Activated CD4-positive, CD25-positive, alpha-beta regulatory T cell (primary cell): ENCODE measurements at places on chromosomes 11 and 22.

DNA sequence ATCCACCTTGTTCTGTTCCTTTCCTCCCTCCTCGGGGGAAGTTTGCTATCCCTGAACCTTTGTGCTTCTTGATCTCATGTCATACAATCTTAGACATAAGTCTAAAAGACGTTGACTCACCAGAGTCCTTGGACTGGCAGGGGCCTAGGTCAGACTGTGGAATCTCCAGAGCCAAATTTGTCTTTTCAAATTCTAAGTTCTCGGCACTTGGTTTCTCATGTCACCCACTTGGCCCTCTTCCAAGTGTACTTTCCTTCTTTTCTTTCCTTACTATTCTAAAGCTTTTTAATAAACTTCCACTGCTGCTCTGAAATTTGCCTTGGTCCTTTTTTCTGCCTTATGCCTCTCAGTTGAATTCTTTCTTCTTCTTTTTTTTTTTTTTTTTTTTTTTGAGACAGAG lies 30.1 kb upstream of the SMPD1 start:
- no peak for DNase-seq

GRCh38 chr11:46050003-46050461 lies 71.2 kb downstream of the PHF21A start:
- no peak for DNase-seq

- no peak for DNase-seq
Measured at GRCh38 chr11:23995891-23996290, 501.0 kb upstream of the LUZP2 start.

GRCh38 chr22:48749555-48750227 lies 1078.0 kb downstream of the BRD1 start:
- no peak for DNase-seq

DNA sequence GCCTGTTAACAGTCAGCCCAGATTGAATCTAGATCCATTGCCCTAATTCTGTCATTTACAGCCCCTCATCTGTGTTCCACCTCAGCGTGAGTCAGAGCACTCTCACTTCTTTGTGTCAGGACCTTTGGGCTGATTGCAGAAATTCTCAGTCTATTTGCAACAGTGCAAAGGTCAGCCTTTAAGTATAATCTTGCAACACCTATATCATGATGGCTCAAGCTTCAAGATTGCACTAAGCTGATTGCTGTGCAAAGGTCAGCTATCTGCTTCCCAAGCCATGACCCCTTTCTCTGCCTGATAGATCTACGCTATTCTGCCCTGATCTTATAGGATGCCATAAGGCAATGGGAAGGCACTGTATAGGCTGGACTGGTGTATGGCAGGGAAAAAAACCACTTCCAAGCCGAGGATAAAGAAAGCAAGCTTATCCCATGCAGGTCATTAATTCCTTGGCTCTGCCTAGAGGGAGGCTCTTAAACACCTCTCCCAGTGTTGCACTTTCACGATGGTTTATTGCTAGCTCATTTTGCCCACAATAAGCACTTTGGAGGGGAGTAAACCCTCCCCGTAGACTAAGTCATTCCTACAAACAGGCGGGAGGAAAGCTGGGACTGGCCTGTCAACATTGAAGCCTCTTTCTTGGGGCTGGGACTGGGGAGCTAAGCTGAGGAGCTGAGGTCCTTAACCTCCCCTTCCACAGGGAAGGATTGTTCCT lies 100.6 kb downstream of the RRAS2 start:
- DNase-seq = no peak

GRCh38 chr11:19903620-19904069 lies 191.0 kb downstream of the NAV2 start:
- DNase-seq = no peak

GRCh38 chr22:37801946-37802309 lies 5.8 kb upstream of the GCAT start:
- DNase-seq = no peak

GRCh38 chr22:37018815-37019308 lies 385 bp downstream of the TST start:
- DNase-seq = no peak

GRCh38 chr11:110989428-110990133 lies 255.9 kb upstream of the POU2AF2 start:
- DNase-seq = no peak
